Lower leg skin (tissue), 4 donors: ENCODE measurements at places on chromosomes 16 and 17. TPM values are rescaled to one million over a fixed set of nuclear protein-coding genes. Genes with fewer than 3 reads are reported as not detected.

The GNG13 gene
- not detected for total RNA-seq

The MYH1 gene
- total RNA-seq, result 0.19 TPM

GRCh38 chr16:67528870-67529581 lies 397 bp downstream of the RIPOR1 start:
- no peak for DNase-seq

GRCh38 chr16:12767897-12768296 lies 35.8 kb downstream of the CPPED1 start:
- DNase-seq, result no peak

DNA sequence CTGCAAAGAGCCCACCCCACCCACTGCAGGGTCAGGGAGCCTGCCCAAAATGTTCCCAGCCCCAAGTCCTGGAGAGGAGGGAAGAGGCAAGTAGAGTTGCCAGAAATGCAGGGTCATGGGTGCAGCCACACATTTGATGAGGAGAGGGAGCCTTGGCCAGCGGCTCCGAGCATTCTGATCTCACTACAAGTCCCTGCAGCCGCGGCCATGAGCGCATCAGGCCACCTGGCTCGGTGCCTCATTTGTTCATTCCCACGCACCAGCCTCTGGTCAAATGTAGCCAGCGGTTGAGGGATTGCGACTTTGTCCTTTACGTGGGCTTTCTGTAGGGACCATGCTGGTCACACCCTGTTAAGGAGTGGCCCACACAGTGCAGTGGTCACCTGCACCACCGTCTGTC lies 48.7 kb downstream of the PGS1 start:
- DNase-seq, result no peak

DNA sequence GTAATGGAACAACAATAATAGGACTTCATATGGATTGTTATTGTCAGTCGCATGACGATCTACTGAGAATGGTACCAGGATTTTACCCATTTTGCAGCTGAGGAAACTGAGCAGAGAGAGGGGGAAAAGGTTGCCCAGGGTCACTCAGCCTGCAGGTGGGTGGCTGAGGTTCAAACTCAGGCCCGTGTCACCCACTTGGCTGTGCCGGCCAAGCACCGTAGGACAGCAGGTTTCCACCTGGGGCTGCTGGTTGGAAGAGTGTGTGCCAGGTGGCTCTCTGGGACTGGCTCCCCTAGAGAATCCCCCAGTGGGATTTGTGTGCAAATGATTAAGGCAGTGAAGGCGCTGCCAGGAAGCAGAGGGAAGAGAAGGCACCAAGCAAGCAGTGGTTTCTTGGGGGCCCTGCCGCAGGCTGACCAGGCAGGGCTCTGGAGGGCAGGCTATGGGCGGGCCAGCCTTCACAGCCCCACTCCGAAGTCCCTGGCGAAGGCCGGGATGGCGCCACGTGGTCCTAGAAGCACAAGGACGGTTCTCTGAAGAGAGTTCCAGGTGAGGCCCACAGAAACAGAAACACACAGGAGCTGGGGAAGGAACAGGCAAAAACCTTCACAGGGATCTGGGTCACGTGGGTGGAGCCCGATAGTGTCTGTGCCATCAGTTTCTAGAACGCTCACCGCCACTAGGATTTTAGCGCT lies 163.5 kb downstream of the IRF8 start:
- no peak for DNase-seq

- peak; percentile 89 for DNase-seq
Observed at GRCh38 chr17:39144416-39144840, 7.0 kb downstream of the PLXDC1 start.
